Mesenteric fat pad (tissue), 1 donor: ENCODE measurements at places on chromosomes 2 and 18. TPM values are rescaled to one million over a fixed set of nuclear protein-coding genes. Genes with fewer than 3 reads are reported as not detected.

DNA sequence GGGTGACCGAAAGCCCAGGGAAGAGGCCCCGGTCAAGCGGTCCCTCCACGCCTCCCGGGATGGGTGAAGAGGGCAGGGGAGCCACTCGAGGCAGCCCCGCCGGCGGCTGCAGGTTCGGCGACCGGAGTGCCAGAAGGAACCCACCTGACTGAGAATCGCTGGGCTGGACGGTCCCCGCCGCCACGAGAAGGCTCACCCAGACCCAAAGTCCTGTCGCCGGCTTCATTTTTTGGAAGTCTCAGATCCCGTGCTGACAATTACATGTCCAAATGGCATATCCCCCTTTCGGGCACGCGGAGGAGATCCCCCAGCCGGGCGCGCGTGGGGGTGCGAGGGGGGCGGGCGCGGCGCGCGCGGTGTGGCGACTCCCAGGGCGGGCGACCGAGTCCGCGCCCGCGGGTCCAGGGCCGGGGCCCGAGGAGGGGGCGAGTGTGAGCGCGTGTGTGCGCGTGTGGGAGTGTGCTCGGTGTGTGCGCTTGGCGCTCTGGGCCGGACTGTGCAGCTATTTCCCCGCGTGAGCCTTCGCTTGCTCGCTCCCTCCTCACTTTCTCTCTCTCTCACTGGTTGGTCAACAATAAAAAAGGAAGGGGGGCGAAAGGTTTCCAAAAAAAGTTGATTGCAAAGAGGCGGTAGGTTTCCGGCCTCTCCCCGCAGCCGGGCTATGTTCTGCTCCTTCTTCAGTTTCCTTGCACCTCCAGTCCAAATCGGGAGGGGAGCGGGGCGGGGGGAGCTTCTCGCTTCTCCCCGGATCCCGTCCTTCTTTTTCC, at the start of gene ERBB4:
Gene ERBB4, minus strand, starts transcription at position 498 of the 767 bp plus-strand sequence. Its CDS starts 272 bp downstream, at position 226.
- no peak for DNase-seq

DNA sequence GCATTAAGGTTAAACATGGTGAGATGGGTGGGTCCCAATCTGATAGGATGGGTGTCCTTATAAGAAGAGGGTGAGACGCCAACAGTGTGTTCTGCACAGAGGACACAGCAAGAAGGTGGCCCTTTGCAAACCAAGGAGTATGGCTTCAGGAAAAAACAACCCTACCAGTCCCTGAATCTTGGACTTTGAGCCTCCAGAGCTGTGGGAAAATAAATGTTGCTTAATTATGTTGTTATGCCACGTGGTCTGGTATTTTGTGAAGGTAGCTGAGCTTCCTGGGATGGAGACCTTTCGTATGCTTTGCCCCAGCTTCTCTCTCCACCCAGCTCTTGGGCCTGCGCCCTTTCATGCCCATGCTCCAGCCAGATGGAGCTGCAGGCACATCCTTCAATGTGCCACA, 114.2 kb upstream of the EPC2 start:
- no peak for DNase-seq

GRCh38 chr2:162422894-162423293, 79.0 kb downstream of the GCA start:
- DNase-seq, result no peak

DNA sequence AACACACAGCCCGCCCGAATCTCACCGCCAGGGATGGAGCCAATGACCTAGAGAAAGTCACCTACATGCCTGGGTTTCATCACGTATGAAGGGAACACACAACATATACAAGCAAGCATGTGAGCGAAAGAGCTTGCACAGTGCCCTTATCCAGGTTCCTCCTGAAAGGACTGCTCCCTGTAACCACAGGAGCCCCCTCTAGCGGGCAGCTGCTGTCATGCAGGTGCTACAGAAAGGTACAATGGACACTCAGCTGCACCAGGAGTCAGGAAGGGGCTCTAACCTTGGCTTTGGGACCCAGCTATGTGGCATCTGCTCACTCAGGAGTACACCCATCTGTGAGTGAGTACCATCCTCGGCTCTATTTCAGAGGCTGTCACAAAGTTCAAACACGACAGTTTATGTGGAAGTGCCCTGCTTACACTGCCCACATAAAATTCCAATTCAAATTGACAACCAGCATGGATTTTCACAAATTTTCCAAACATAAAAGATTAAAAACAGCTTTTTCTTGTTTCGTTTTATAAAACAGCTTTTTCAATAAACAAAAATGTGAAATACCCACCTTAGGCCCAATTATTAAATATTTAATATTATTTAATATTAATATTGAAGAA, 3.5 kb downstream of the NDUFA10 start:
- no peak for DNase-seq

DNA sequence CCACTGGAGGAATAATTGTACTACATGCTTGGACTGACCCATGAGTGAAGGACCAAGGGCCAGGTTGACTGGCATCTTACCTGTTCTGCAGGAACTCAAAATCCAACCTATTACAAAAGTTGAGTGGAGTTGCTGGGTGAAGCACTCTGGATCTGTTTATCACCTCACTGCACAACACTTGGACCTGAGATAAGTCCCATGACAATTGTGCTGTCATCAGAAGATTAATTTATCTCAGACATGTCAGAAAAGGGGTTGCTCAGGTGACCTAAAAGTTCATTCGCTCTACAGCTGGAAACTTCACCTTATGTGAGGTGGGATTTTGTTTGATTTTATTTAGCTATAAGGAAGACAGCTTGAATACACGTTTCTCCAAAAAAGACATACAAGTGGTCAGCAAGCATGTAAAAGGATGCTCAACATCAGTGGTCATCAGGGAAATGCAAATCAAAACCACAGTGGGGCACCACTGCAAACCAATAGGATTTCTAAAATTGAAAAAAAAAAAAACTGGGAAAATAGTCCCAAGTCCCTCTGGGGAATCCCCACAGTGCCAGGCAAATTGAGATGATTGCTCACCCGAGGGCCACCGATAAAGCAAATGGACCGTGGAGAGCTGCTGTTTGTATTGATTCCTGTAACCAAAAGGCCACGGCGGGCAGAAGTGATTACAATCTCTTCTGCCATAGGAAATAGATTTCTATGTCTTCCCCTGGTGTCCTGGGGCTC, 65.8 kb upstream of the SLC35F5 start:
- no peak for DNase-seq

DNA sequence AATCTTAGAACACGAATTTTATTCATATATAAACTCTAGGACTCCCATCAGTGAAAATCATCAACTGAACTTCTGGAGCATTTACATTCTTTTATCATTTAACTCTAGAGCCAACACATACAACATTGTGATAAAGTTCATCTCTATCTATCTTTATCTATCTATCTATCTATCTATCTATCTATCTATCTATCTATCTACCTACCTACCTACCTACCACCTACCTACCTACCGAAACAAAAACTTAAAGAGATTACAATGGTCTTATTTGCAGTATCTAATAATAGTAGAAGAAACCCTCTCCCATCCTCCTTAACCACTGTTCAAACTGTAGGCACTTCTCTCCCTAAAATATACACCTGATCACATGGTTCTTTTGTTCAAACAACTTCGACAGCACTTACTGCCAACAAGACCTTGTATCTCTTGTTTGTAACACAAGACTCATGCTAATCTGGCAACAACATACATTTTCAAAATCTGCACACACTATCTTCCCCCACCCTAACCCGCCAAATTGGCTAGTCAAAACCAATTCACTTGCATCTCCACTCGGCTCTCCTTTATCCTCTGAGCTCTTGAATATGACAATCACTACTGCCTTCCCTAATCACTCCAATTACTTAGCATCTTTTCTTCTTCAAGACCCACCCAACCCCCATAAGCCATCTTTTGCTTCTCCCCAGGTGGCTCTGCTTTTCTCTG, 69.0 kb downstream of the GORASP2 start:
- DNase-seq, result no peak

- DNase-seq, result no peak
These were observed 13.5 kb downstream of the TRIB2 start for GRCh38 chr2:12730265-12730664.

DNA sequence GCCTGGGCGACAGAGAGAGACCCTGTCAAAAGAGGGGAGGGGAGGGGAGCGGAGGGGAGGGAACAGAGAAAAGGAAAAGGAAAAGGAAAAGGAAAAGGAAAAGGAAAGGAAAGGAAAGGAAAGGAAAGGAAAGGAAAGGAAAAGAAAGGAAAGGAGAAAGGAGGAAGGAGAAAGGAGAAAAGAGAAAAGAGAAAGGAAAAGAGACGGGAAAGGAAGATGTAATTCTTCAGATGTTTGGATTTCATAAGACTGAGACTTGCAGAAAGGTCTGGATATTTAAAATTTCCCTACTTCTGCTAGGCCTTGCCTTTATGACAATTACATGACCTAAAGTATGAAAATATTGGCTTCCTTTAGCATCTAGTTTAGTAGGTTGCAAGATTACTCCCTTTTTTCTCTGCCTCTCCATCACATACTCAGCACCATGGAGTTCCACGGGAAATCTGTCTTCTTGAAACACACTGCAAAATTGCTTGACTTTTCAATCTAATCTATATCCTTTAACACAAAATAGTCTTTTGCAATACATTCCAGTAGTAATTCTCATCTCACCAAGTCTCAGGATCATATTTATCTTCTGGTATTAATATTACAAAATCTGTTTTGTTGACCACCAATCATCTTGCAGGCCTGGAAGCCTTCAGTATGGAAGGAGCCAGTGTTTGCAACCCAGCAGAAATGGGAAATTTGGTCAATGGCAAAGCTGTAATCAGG, 383.5 kb downstream of the ZEB2 start:
- DNase-seq, result no peak

Gene ADAM23
- total RNA-seq, result 1.1 TPM

Gene SPATA3
- not detected for total RNA-seq

Gene GREB1
- 3.8 TPM for total RNA-seq

Gene CYP27A1
- total RNA-seq, result 20.5 TPM

Gene CABYR
- total RNA-seq, result 3.1 TPM

Gene LONRF2
- total RNA-seq, result 5.9 TPM
